ENCODE measurements at places on chromosomes 6 and 20.
A peak's percentile ranks its signal among the peaks of the same experiment; 100 is the strongest.

- DNase-seq = no peak
Measured at GRCh38 chr20:44461142-44461802, 14.4 kb upstream of the TTPAL start.

DNA sequence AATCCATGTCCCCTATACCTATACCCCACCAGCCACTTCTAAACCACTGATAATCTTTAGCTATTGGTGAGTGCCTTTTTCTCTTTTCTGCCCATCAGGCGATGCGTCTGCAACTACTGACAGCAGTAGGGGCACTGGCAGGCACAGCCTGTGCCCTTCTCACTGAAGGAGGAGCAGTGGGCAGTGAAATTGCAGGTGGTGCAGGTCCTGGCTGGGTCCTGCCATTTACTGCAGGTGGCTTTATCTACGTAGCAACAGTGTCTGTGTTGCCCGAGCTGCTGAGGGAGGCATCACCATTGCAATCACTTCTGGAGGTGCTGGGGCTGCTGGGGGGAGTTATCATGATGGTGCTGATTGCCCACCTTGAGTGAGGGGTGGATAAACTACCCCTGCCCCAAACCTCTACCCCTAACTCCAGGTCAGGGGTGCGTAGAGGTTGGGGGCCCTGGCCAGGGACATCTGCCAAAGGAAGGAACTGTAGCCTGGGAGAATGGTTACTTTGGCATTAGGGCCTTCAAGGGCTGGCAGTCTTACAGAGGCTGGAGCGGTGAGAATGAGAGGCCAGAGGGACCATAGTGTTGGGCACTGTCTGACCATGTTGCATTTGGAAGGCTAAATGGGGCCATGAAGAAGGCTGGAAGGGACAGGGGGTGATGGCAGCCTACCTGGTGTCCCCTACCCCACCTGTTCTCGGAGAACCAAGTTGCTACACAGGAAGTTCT, 851 bp upstream of the HSD17B8 start:
- no peak for DNase-seq

DNA sequence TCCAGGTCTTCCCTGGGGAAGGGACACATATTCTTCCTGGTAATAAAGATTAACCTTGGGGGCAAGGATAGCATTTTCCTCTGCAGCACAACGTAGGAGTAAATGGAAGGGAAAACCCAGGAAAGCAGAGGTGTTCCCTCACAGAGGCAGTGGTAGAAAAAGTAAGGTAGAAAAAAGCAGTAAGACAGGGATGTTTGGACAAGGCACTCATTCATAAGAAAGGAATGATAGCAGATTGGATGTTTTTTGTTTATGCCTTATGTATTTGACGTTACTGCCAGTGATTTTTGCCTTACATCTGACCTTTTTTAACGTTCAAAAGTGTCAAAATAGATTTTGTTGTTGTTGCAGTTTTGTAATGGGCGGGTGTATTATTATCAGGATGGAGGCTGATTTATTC, 395.0 kb downstream of the CDKAL1 start:
- DNase-seq = no peak

GRCh38 chr20:997486-997885, 4.6 kb downstream of the RSPO4 start:
- no peak for DNase-seq

DNA sequence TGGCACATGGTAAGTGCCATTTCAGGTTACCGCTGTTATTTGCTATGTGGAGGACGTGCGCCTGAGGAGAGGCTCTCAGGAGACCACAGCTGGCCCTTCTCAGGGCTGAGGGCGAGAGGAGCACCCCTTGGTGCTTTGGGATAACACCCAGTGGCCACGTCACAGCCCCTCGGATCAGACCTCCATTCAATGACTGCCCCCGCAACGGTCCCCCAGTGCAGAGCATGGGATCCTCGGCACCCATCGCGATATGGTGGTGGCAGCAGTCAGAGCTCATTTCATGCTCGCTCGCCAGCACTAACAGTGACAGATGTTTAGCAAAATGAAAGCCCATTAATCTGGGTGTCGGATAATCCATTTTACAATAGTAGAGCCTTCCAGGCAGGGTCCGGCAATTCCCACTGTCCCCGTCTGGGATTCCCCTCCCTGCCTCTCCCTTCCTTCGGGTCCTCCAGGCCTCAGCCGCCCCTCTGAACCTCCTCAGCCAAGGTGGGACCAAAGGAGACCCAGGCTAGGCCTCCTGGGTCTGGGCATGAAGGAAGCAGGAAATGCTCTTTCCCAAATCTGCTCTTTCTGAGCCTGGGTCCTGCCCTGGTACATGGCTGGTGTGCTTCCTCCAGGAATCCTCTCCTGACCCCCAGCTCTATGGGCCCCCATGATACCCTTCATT, 117.1 kb downstream of the GRM4 start:
- no peak for DNase-seq

DNA sequence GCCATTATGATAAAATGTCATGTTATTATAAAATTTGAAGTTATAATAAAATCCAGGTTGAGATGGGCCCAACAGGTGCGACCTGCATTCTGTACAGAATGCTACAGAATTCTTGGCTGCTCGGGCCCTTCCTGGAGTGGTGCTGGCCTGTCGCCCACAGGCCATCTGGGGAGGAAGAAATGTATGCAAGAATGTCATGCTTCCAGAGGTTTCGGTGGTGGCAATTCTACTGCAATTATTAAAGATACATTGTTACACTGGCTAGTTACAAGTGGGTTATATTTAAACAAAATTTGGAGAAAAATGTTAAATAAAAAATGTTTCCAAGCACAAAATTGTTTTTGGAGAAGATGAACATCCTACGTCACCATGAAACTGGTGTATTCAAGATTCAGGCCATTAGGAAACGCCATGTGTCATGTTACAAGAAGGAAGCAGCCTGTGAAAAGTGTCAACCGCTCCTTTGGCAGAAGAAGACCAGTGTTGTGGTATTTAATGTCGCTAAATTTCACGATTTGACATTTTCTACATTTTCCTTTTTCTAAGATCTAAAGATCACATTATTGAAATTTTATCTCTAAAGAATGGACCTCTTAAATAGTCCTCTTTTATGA, 7.1 kb downstream of the RAMACL start:
- DNase-seq = no peak

DNA sequence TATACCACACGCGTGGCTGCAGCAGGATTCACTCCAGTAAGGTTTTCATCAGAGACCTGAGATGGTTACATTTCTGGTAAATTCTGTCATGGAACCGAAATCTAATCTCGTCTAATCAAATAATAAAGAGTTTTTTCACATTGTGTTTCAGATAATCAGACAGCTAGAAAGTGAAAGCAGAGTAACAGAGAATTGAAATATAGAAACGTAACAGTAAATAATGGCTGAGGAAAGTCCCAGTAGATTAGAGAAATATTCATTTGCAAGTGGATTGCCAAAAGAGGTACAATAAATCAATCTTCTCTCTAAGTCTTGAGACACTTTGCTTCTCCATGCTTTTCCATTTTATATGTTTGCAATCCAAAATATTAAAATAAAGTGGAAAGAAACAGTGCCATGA, 42.4 kb downstream of the PKHD1 start:
- no peak for DNase-seq

DNA sequence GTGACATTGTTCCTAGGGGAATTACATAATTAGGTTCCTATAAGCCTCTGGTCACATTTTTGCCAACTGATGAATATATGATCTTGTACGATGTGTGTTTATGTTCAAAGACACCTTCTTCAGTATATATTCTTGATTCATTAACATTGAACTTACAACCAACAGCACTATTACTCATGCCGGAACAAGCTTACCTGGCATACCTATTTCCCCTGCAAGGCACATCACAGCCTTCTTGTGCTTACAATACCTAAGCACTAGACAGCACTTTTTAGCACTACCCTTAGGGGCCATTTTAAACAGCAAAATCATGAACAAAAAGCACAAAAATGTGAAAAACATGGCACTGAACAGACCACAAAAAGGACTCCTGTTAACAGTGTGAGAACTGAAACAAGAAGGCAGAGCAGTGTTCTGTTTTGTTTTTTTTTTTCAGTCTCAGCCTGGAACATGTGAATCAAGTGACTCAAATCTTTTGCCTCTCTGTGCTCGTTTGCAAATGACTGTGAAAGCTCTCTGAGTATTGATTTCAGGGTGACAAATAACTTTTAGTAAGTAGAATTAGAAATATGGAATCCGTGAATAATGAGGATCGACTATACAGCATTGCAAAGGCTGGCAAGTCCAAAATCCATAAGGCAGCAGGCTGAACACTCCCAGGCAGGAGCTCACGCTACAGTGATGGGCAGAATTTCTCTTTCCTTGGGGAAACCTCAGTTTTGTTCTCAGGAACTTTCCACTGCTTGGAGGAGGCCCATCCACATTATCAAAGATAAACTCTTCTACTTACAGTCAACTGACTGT, 102.3 kb upstream of the TSHZ2 start:
- DNase-seq = no peak

DNA sequence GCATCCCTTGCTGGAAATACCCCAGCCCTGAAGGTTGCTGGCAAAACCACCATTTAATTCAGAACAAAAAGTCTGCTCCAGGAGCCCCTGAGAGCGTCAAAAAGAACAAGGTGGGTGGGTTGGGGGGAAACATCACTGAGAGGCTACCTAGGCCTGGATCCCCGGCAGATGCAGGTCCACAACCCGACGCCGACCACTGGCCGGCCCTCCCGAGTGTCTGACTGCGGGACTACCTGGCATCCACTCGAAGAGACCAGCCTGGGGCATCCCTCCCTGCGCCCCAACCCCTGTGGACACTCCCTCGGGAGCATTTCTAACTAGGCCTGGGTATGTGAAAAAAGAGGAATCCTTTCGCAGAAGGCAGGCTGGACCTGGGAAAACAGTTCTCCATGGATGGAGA, 47.2 kb downstream of the FAM209B start:
- no peak for DNase-seq

DNA sequence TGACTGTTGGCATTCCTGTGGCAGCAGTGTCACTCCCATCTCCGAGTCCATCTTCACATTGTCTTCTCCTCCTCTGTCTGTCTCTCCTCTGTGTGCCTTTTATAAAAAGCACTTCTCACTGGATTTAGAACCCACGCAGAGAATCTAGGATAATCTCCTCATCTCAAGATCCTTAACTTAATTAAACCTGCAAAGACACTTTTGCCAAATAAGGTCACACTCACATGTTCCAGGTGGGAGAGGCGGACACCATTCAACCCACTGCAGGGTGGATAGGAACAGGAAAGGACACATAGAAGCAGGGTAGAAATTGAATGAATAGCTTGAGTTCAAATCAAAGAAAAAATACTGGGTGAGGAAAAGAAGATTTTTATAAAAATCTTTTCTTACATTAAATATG, 292.5 kb downstream of the PHACTR1 start:
- no peak for DNase-seq

GRCh38 chr20:51489611-51490010, 52.9 kb downstream of the NFATC2 start:
- no peak for DNase-seq

- DNase-seq = no peak
Measured at GRCh38 chr6:161366301-161366923, 92.6 kb upstream of the AGPAT4 start.

DNA sequence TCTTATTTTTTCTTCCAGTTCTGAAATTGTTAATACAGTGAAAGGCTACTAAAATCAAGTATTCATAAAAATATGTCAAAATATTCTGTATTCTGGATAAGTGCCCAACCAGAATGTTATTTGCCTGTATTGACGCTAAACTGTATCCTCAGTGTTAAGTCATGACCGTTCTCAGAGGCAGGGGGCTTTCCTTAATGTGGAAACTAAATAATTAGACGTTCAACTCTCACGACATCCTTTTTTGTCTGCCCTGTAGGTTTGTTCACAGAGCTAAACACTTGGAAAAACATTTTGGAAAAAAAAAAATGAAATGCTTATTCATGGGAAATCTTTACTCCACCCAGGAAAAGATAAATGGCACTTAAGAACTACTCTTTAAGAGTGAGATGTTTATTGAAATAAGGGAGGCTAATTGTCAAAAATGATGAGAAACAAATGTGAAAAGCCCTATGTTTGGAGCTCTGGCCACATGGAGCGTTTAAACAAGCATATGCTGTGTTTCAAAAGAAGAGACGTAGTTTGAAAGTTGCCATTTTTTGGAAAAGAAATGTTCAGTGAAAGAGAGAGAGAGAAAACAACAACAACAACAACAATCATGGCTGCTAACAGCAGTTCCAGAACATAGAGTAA, 453.1 kb upstream of the MARCKS start:
- no peak for DNase-seq

- peak; percentile 32 for DNase-seq
Measured at GRCh38 chr6:36098920-36099647, 31.2 kb upstream of the MAPK13 start.

DNA sequence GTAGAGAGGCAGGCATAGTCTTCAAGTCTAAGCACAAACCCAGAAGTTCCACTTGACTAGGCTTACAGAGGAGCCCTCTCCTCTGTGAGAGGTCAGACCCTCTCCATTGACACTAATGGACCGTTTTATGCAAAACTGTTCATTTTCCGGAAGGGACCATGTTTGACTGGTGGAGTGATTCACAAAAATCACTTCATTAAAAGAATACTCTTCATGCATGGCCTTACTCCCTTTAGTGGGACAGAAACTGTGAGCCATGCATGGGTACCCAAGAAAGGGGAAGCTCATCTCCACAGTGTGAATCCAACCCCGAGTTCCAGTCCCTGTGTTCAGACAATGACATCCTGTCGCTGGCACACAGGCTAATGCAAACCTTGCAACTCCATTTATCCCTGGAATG, 63.2 kb downstream of the OLIG3 start:
- no peak for DNase-seq

DNA sequence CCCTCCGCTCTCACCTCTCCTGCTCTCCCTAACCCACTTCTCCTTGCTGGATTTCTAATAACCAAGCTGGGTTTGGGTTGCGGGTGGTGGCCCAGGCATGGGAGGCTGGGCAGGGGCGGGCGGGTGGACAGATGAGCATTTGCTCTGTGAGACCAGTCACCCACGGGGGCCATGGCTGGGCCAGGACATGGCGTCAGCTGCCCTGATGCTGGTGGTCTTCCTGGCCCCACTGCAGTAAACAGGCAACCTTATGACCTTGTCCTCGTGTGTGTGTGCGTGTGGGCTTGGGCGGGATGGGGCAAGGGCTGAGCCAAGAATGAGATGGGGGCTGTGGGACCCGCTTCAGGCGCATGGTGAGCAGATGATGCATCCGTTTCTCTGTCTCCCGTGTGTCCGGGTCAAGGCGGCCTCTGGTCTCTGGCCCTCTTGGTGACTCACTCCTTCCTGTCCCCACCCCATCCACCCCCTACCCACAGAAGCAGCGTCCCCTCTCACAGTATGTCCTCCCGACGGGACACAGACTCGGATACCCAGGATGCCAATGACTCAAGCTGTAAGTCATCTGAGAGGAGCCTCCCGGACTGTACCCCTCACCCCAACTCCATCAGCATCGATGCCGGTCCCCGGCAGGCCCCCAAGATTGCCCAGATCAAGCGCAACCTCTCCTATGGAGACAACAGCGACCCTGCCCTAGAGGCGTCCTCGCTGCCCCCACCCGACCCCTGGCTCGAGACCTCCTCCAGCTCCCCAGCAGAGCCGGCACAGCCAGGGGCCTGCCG, 41.4 kb upstream of the MYL9 start:
- no peak for DNase-seq
